ENCODE measurements at places on chromosomes 3 and 15. TPM values are rescaled to one million over a fixed set of nuclear protein-coding genes. Genes with fewer than 3 reads are reported as not detected.

The ITIH4 gene
- total RNA-seq = 1.5 TPM

The METTL6 gene
- 16.5 TPM for total RNA-seq

The DUOXA1 gene
- total RNA-seq = not detected

DNA sequence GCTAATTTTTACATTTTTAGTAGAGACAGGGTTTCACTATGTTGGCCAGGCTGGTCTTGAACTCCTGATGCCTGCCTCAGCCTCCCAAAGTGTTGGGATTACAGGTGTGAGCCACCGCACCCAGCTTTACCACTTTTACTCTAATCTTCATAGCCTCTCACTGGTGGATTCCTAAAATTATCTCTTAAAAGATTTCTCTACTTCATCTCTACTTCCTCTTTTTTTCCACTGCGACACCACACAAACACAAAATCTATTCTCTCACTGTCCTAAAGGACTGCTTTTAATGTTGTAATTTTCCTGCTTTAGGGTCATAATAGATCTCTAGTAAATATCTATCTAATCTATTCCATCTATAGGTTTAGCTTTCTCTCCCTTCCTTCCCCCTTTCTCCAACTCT, 34.0 kb upstream of the TBL1XR1 start:
- no peak overlapping the region for H3K27ac ChIP-seq
- H3K27me3 ChIP-seq = no peaks in the 10 kb centered on the region
- H3K36me3 ChIP-seq = no peaks in the 10 kb centered on the region
- no peak for DNase-seq
- no peaks in the 10 kb centered on the region for H3K4me1 ChIP-seq

GRCh38 chr3:196377321-196377720, 39.1 kb upstream of the TM4SF19 start:
- no peak for DNase-seq
- H3K27ac ChIP-seq = no peak overlapping the region
- H3K36me3 ChIP-seq = no peaks in the 10 kb centered on the region

DNA sequence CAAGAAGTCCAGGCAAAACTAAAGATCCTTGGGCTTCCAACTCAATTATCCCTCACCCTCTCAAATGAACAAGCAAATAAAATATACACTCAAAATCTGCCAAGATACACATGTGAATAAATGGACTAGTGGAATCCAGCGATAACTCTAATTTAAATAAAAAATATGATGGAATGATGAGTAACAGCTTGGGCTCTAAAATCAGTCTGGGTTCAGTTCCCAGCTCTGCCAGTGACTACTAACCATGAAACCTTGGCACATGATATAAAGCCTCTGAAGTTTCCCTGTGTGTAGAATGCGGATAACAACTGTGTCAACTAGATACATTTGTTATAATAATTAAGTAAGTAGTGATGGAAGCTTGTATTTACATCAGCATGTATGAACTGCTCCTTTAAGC, 81.3 kb downstream of the CADPS start:
- no peak overlapping the region for H3K4me3 ChIP-seq
- no peak overlapping the region for H3K27ac ChIP-seq
- H3K27me3 ChIP-seq = no peaks in the 10 kb centered on the region

- peaks cover 12% of the 10 kb centered on the region for H3K27me3 ChIP-seq
- no peak overlapping the region for H3K27ac ChIP-seq
- no peaks in the 10 kb centered on the region for H3K4me1 ChIP-seq
- H3K4me3 ChIP-seq = no peak overlapping the region
Observed at GRCh38 chr15:34603095-34603494, 19.6 kb upstream of the GOLGA8B start.

GRCh38 chr3:38738630-38739395, 77.2 kb downstream of the SCN10A start:
- no peaks in the 10 kb centered on the region for H3K27me3 ChIP-seq
- H3K27ac ChIP-seq = no peak overlapping the region
- no peaks in the 10 kb centered on the region for H3K36me3 ChIP-seq
- DNase-seq = no peak

GRCh38 chr3:184040010-184040409, 8.5 kb downstream of the HTR3D start:
- H3K4me1 ChIP-seq = no peaks in the 10 kb centered on the region
- no peak overlapping the region for H3K27ac ChIP-seq
- H3K27me3 ChIP-seq = 0 out of 2 replicates have a peak, but pooled peaks cover 1% of the 10 kb centered on the region
- DNase-seq = no peak
- H3K36me3 ChIP-seq = no peaks in the 10 kb centered on the region
- no peak overlapping the region for H3K4me3 ChIP-seq

DNA sequence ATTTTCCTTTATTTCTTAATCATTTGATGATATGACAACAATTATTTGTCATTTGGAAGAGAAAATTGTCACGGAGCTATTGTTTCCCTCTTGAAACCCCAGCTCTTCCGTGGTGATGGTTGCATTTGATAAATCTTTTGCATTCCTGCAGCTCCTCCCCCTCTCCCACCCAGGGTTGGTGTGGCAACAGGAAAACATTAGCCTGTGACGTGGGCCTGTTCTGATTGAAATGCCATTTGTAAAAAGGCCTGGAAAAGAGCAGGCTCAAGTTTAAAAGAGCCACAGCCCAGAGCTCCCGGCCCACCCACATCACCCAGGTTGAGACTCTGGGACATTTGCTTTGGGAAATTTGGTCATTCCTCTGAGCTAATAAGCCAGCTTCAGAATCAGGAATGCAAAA, 282.5 kb downstream of the RPLP1 start:
- no peaks in the 10 kb centered on the region for H3K27me3 ChIP-seq
- no peak overlapping the region for H3K4me3 ChIP-seq
- no peaks in the 10 kb centered on the region for H3K4me1 ChIP-seq
- no peaks in the 10 kb centered on the region for H3K36me3 ChIP-seq
- DNase-seq = no peak

GRCh38 chr3:182420741-182421140, 372.6 kb upstream of the ATP11B start:
- no peak overlapping the region for H3K27ac ChIP-seq
- DNase-seq = no peak
- H3K36me3 ChIP-seq = no peaks in the 10 kb centered on the region
- H3K4me3 ChIP-seq = no peak overlapping the region
- no peaks in the 10 kb centered on the region for H3K27me3 ChIP-seq

Measured in Panc1 (cell line).